Germinal center (tissue), 1 donor: ENCODE measurements at places on chromosomes 12 and 14.

- DNase-seq, result no peak
These were observed 50.2 kb downstream of the FRMD6 start for GRCh38 chr14:51701951-51702350.

DNA sequence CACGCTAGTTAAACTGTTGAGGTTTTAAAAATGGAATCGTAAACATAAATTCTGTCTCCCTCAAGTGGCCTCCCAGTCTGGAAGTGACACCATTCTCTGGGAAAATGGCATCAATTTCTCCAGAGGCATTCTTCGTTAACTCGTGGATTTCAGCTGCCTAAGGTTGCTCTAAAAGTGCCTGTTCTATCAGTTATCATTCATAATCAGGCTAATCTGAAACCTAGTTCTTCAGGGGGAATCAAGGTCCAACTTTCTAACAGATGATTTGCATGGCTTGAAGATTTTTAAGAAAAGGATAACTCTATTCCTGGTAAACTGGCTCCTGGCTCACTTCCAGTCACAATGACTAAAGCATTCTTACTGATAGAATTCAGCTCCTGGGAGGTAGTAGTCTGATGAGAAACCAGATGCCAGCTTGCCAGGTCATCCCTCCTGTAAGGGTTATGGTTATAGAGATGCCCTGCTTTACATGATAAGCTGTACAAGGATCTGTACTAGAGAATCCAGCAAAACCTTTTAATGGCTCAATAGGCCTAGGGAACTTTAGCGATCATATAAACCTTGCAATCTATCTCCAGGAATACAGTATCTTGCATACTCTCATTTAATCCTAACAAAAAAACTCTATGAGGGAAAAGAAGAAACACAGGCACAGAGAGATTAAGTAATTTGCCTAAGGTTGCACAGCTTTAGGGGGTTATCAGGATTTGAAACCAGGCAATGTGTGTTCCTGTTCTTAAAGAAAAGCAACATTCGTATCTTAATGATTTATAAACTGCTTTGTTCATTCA lies 1.5 kb downstream of the L3HYPDH start:
- no peak for DNase-seq

- DNase-seq, result no peak
These were observed 202.5 kb upstream of the DDHD1 start for GRCh38 chr14:53355581-53356112.

DNA sequence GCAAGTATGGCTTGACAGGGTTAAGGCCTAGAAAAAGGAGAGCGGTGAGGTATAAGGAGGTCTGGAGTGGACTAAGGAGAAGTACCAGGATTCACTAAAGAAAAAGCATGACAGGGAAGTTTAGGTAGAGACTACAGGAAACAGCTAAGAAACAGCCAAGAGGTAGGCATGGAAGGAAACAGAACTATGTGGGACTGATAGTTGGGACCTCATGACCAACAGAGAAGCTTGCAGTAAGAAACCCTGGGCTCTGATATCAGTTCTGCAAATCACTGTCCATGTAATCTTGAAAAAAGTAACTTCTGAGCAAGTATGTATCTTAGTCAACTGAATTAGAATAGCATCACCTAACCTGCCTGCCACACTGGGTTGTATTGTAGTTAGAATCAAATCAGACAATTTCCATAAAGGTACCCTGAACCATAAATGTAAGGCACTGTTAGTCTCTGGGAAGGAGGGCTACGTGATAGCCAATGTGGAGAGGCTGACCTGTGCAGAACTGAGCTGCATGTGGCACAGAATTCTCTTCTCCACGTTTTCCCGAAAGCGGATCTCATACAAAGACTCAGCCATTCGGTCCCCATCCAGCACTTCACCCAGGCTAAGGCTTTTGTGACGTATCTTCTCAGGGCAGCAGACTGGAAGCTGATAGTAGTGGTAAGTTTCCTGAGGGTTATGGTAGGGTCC lies 912 bp downstream of the TM9SF1 start:
- no peak for DNase-seq

DNA sequence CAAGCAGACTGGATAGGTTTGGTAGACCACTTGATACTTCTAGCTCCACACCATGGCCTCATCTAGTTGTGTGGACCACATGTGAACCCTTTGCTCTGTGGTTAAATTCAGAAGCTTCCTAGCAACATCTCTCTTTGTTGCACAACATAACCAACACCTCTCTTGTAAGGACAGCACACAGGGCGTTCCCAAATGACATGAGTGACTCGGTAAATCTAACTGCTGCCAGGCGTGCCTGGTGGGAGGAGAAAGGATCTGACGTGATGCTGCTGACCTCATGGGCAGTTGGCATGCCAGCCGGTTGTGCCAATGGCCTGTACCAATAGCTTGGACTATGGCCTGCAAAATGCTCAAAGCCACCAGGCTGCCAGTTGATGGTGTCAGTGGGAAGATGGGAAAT lies 93.8 kb downstream of the CPSF2 start:
- DNase-seq, result no peak

GRCh38 chr12:119222222-119222951 lies 43.7 kb downstream of the HSPB8 start:
- DNase-seq, result no peak

- DNase-seq, result no peak
These were observed 5.9 kb upstream of the FOXN3 start for GRCh38 chr14:89422952-89423345.

- DNase-seq, result no peak
These were observed 906.0 kb downstream of the VRK1 start for GRCh38 chr14:97703006-97703760.

- DNase-seq, result no peak
These were observed 242.0 kb downstream of the ADAMTS20 start for GRCh38 chr12:43309959-43310358.

GRCh38 chr12:25337916-25338315 lies 87.2 kb upstream of the KRAS start:
- DNase-seq, result no peak
